ENCODE measurements at places on chromosomes 11 and 22.

DNA sequence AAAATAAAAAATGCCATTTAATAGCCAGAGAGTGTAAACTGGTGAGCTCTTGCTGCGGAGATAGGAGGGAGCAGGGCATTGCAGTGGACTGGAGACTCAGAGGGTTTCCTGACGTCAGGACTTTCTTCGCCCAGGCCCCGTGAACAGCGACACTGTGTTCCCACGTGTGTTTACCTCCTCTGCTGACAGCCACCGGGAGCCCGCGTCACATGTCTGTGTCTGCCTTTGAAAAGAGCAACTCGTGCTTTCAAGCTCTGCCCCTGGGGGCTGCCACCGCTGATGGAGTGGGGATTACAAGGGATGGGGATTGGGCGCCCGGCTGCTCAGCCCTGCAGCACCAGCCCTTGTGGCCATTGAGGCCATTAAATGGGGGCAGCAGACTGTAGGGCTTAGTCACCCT is 3.3 kb downstream of the TANGO2 start:
- no peak for DNase-seq

DNA sequence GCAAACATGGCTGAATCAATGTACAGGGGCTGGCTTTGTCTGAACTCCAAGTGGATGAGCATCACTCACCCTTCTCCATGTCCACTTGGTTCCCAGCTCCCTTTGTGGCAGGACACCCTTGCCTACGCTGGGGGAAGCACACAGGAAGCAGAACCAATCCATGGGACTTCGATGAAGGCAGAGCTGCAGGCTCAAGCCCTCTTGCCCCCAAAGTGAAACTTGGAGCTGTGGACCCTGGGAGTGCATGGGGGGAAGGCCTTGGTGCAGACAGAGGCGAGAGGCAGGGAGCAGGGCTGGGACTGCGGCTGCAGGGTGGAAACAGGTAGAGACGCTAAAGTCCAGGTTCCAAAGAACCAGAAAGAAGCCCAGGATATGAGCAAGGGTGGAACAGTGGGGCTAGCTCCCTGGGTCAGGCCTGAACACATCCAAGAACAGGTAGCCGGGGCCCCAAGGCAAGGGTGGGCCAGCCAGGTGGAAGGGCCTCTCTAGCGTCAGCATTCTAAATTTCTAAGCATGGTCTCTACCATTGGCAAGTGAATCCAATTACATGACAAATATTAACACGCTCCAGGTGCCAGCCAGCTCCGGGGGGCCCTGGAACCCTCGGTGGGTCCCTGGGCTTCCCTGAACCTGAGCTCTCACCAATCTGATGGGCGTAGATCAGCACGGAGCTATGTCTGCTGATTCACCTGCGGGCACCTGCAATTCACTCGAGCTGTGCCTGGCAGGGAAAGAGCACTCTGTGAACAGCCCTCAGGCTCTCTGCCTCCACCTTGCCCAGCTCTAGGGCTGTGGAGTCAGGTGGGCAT is 532.8 kb downstream of the BRD1 start:
- DNase-seq: no peak

DNA sequence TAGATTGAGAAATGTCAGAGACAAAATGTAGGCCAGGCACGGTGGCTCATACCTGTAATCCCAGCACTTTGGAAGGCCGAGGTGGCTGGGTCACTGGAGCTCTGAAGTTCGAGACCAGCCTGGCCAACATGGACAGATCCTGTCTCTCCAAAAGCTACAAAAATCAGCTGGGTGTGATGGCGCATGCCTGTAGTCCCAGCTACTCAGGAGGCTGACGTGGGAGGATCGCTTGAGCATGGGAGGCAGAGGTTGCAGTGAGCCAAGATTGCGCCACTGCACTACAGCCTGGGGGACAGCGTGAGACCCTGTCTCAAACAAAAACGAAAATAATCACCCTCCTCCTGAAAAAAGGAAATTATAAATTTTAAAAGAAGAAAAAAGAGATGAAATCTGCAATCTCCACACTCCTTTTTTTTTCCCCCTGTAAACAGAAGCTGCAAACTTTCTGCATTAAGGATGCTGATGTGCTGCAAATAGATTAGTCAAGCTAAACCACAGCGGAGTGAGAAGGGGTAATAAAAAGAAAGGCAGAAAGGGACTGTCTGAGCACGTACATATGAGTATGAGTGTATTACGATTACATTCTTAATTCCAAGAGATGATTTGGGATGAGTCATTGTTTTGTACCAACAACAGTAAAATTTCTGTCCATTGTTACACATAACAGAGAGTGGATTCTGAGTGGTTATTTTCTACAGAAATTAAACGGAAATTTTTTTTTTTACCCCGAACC is 87.3 kb downstream of the SIK3 start:
- DNase-seq: no peak

DNA sequence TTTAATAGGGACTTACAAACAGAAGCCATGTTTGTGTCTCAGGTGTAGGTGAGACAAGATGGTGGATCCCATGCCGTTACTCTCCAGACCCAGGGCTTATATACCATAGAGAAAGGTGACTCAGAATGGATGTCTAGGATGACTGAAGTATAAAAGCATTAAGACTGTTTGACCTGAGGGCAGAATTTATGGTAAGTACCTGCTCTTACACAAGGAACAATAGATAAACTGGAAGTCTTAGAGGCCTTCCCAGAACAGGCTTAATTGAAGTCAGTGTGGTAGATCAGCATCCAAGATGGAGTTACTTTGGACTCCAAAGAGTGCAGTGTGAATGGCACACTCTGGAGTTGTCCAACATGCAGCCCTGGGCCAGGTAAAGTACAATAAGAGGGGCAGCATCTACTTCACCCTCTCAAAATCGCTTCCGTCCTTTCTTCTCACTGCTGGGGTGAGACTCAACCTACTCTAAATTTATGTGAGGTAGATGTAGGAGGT is 387.0 kb upstream of the DDI1 start:
- no peak for DNase-seq

- no peak for DNase-seq
Observed at GRCh38 chr11:71119656-71120269, 132.6 kb downstream of the SHANK2 start.

- DNase-seq: no peak
Observed at GRCh38 chr11:104649002-104649401, 249.3 kb downstream of the CASP12 start.

DNA sequence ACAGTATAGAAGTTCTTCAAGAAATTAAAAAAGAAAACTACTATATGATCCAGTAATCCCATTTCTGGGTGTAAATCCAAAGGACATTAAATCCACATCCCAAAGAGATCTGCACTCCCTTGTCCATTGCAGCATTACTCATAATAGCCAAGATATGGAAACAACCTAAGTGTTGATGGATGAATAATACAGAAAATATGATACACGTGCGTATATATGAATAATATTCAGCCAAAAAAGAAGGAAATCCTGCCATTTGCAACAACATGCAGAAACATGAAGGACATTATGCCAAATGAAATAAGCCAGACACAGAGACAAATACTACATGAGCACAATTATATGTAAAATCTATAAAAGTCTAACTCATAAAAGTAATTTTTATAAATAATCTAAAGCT is 306.3 kb upstream of the ANO3 start:
- DNase-seq: no peak

GRCh38 chr11:108112057-108112456 is 9.3 kb upstream of the ACAT1 start:
- no peak for DNase-seq

DNA sequence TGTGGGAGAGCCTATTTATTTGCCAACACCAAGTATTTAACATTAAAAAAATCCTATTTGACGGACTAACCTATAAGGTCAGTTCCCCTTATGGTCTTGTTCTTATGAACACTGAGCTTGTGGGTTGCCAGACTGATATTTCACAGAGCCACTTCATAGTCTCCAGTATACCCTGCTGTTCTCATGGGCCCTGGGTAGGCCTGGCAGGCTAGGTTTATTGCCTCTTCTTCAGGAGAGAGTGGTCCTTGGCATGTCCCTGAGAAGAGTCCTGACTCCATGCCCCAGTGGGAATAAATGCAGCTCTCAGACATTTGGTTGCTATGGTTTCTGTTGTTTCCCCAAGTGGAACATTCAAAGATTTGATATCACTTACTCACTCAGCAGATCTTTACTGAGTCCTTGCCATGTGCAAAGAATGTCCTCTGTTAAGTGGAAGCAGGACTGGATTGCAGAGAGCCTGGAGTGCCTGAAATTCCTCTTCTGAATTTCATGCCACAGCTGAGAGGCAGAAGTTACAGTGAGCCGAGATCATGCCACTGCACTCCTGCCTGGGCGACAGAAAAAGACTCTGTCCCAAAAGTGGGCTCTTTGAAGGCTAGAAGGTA is 15.7 kb downstream of the SLC5A1 start:
- no peak for DNase-seq

DNA sequence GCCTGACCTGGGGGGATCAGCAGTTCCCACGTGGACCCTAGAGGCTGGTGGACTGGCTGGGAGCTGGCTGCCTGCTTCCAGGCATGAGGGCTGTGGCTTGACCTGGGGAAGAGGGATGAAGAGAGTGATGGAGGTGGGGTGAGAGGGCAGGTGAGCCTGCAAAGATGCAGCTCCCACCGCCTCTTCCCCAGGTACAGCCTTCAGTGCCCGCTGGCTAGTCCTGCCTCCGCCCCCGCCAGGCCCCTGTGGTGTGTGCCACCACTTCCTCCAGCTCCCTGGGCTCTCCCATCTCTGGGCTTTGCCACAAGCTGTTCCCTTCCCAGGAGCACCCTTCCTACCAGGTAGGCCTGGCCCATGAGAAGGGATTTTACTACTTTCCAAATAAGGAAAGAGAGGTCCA is 19.1 kb downstream of the PARVG start:
- no peak for DNase-seq

DNA sequence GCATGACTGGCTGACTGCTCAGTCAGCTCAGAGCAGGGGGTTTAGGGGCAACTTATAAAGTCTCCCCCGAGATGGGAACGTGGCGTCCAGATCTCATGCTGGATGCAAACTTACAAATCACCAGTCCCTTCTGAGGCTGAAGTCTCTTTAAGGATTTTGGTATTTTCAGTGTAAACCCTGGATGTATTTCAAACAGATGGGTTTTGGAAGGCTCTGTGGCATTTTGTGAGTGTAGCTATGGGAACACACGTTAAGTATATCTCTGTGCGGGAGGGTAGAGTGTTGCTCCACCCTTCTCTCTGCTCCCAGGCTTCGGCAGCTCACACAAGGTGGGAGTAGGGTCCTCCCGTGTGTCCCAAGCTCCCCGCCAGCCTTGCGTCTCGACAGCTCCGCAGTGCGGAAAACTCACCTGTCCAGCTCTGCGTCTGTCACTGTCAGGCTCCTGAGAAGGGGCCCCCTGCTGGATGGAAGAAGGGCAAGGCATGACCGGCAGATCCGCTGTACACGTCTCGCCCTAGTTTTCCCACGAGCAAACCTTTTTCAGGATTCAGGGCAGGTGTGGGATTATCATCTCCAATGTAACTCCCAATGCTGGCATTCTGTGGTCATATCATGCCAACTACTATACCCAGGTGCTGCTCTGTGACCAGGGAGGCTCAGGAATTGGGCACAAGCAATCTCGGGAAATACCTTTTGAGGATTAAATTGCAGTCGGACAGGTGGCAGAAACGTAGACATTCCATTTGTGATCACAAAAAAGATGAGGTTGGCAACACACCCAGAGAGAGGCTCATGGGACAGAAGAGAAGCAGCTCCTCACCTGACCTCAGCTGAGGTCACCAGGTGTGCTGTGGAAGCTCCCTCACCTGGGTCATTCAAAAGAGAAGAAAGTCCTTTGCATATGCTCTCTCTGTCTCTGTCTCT is 313.9 kb upstream of the B3GAT1 start:
- DNase-seq: no peak

DNA sequence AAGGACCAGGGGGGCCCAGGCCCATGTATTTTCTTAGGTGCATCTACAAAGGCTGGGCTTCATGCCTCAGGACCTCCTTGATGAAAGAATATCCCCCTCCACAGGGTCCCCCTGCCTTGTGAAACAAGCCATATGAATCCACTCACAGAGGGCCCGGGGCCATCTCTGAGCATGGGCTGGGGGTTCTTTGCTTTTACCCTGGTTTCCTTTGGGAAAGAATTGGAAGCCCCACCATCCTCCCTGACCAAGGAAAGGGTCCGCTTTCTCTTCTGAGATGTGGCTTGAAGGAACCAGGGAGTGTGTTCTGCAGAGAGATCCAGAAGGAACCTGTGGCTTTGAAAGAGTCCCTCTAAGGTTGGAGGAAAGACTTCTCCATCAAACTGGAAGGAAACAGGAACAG is 9.2 kb upstream of the ANO1 start:
- no peak for DNase-seq

DNA sequence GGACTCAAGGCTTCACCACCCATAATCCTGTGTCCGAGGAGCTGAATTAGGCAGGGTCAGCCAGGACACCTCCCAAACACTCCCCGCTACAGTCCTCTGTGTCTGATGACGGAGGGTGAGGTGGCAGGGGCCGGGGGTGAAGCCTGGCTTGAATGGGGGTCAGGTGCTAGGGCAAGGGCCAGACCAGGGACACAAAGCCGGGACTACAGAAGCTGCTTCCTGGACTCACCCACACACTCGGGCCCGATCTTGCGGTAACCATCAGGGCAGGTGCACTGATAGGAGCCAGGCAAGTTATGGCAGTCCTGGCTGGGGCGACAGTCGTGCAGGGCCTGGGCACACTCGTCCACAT is 2.3 kb downstream of the EFEMP2 start:
- no peak for DNase-seq

DNA sequence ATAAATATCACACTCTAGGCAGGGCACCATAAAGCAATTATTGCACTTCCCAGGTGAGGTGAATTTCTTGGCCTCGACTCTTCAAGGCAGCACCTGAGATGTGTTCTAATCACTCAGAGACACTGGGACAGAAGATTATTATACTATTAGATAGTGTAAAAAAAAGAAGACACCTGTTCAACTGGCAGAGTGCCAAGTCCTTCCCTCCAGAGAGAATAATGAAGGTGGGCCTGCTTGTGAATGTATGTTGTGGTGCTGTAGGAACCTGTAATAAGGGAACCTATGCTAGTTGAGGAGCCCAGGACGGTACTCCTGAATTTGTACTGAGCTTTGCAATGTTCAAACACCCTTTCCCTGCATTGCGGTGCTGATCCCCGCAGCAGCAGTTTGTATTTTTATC is 107.5 kb downstream of the NXPE2 start:
- DNase-seq: no peak

DNA sequence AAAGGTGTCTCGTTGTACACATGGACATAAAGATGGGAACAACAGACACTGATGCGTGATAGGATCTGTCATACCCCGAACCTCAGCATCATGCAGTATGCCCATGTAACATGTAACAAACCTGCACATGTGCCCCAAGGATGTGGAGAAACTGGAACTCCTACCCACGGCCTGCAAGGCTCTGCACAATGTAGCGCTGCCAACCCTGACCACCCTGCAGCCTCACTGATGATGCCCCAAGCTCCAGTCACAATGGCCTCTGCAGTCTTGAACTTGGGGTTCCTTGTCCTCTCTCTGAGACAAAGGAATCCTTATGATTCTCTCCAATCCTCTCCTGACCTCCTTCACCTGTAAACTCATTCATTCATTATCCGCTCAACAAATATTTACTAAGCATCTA is 14.2 kb downstream of the LMO1 start:
- DNase-seq: no peak

DNA sequence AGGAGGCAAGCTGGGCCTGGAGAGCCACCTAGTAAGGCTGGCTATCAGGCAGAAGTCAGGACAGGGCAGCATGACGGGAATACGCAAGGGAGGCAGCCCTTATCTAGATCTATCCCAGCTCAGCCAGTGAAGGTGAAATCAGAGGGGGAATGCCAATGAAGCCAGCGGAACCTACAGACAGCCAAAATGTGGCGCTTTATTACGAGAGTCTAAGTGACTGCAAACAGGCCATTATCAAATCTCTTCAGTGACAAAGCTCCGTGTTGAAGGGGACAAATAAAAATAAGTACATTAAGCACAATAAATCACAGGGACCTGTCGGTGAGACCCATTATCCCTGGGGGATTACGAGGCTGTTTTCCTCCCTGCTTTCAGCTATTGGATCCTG is 22.8 kb downstream of the LARGE1 start:
- DNase-seq: no peak

Data from SIG-M5 (cell line).